ENCODE measurements at places on chromosomes 6 and 20. TPM values are rescaled to one million over a fixed set of nuclear protein-coding genes. Genes with fewer than 3 reads are reported as not detected.

The TMEM181 gene
- 67.9 TPM for total RNA-seq

The RIMS1 gene
- total RNA-seq, result 9.7 TPM

The POPDC3 gene
- not detected for total RNA-seq

The ETV7 gene
- 1.8 TPM for total RNA-seq

The ECT2L gene
- total RNA-seq, result not detected

The BCLAF1 gene
- total RNA-seq, result 136 TPM
